ENCODE measurements at places on chromosomes 6 and 20. TPM values are rescaled to one million over a fixed set of nuclear protein-coding genes. Genes with fewer than 3 reads are reported as not detected.

GRCh38 chr6:39021779-39022178 is 26.8 kb upstream of the GLP1R start:
- DNase-seq: no peak

- DNase-seq: no peak
These were observed 8.8 kb upstream of the RSPH3 start for GRCh38 chr6:159008656-159009288.

GRCh38 chr20:49353348-49353747 is 75.5 kb upstream of the ZNFX1 start:
- no peak for DNase-seq

GRCh38 chr20:3739054-3739925 is 6.8 kb downstream of the HSPA12B start:
- no peak for DNase-seq

DNA sequence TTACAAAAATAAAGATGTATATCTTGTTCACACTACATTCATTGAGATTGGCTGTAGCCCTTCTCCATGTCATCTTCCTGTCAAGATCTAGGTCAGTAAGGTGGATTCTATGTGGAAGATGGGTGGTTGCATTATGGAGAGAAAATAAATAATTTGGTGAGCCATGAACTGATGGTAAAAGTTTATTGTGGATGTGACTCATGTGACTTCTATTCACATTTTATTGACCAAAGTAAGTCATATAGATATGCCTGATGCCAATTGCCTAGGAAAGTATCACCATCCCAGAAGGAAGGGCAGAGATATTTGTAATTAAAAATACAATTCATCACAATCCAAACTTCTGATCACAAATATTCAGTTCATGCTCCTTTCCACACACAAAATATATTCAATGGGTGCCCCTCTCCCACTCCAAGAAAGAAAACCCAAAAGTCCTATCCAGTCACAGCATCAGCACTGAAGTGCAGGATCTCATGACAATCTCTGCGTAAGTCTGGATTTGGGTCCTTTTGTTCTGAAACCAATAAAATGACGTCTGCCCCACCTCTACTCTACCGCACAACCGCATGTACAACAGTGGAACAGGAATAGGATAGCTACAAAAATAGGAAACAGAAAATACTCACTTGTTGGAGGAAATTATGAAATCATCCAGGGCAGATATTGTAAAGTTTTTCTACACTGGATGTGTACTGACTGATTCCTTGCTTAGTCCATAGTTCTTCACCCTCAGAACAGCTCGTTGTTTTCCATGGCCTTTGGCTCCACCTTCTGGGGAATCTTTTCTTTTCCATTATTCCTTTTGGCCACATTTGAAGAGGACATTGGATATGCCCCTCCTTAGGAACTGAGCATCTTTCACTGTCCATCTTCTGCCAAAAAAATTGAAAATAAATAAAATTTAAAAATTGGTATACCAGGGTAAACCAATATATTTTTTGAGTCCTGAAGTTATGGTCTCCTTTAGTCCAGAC is 16.1 kb upstream of the SLC17A3 start:
- DNase-seq: no peak

- DNase-seq: no peak
These were observed 289.3 kb upstream of the ARID1B start for GRCh38 chr6:156487877-156488276.

- DNase-seq: no peak
These were observed 1289.3 kb upstream of the CITED2 start for GRCh38 chr6:140663772-140664171.

DNA sequence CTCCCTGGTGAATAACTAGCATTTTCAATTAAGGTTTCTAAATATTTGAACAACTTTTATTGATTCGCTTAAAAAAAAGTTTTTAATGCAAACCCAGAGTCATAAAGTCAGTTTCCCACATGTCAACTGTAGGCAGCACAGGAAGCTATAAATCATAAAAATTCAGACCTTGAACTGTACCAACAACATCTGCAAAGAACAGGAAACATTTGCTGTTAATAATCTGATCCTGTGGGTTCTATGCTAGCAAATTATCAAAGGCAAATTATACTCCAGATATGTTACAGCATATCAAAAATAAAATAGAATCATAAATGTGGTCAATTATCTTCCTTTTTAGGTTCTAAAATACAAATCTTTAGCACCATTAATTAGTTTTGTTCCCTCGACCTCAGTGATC is 16.6 kb upstream of the MAP7 start:
- no peak for DNase-seq

- DNase-seq: no peak
These were observed 68.0 kb upstream of the INSM1 start for GRCh38 chr20:20299904-20300303.

DNA sequence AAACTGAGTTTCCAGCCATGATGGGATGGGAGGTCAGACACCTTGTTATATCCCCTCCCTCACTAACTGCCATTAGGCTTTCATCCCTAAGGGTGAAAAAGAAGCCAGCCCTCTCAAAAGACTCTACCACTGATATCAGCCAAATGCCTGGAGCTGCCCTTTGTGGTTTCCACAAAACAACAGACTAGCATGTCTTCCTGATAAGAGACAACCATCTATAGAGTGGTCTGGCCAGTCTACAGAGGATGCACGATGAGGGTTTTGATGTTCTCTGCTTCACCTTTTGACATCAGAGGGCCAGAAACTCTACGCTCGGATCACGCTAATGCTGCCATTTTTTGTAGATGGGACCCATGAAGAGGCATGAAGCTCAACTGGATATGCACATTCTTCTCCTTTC is 61.7 kb upstream of the ARHGAP18 start:
- no peak for DNase-seq

DNA sequence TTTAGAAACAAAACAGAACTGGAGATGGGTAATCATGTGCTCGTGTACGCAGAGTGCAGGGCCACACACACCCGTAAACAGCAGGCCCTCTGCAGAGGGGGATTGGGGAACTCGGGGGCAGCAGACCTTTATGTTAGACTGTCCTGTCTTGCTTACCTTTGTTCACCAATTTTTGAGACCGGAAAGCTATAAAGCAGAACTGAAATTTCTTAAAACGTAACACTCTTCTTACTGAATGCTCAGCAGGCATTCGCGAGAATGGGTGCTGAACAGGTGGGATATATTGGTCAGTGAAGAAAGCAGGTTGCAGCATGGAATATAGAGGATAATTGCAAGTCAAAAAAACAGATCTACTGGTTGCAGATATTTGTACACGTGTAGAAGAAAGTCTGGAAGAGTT is 211.1 kb downstream of the BMP7 start:
- DNase-seq: no peak

- no peak for DNase-seq
These were observed 227.7 kb downstream of the SLC35F1 start for GRCh38 chr6:118134736-118135135.

DNA sequence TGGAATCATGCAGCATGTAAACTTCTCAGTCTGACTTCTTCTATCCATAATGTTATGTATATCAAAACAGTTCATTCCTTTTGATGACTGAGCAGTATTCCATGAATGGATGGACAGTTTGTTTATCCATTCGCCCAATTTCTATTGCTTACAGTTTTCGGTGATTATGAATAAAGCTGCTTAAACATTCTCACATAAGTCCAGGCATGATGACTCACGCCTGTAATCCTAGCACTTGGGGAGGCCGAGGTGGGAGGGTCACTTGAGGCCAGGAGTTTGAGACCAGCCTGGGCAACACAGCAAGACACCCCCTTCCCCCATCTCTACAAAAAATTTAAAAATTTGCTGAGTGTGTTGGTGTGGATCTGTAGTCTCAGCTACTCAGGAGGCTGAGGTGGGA is 22.9 kb upstream of the HMGA1 start:
- DNase-seq: no peak

GRCh38 chr6:149456311-149457021 is 28.3 kb downstream of the ZC3H12D start:
- no peak for DNase-seq

DNA sequence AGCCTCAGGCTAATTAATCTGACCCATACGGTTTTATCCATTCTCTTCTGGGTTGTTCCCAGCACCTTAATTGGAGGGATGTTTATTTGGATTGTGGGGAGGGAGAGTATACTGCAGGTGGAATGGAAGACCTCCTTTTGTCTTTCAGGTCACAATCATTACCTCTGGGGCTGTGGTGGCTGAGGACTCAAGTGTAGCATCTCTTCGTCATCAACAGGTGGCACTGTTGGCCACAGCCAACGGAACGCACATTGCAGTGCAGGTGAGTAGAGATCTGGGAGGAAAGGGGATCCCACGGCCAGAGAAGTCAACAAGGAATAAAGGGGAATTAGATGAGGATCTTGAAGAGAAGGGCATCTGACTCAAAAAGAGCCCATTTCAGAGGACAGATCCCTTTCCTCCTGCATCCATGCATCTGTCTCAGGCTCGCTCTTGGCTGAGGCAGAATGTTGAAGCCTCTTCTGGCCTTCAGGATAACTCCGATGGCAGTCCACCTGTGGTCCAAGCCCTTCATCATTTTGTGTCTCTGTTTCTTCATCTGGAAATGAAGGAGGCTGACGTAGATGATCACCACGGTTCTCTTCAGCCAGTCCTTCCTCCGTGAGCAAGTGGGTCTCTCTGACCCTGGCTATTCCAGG is 3.2 kb upstream of the DEF6 start:
- no peak for DNase-seq

DNA sequence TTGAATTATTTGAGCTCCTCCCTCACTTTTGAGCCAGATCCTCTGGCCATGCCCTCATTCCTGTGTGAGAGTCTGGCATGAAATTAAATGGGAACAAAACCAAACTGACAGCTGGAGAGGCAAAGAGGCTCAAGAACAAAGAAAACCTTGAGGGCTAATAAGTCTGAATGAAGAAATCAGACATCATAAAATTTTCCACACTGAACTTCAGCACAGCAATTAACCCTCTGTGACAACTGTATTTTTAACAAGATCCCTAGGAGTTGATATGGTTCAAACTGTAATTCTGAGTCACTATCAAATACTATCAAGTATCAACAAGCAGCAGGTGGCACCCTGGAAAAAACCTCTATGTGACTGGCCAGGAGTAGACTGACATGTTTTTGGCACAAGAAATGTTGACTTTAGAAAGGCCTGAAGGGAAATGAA is 109.4 kb upstream of the EMILIN3 start:
- DNase-seq: no peak

DNA sequence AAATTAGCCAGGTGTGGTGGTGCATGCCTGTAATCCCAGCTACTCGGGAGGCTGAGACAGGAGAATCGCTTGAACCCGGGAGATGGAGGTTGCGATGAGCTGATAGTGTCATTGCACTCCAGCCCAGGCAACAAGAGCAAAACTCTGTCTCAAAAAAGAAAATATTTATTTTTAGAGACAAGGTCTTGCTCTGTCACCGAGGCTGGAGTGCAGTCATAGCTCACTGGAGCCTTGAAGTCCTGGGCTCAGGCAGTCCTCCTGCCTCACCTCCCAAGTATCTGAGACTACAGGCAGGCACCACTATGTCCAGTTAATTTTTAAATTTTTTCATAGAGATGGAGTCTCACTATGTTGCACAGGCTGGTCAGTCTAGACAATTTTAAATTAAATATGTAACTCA is 16.2 kb upstream of the CEBPB start:
- DNase-seq: no peak

DNA sequence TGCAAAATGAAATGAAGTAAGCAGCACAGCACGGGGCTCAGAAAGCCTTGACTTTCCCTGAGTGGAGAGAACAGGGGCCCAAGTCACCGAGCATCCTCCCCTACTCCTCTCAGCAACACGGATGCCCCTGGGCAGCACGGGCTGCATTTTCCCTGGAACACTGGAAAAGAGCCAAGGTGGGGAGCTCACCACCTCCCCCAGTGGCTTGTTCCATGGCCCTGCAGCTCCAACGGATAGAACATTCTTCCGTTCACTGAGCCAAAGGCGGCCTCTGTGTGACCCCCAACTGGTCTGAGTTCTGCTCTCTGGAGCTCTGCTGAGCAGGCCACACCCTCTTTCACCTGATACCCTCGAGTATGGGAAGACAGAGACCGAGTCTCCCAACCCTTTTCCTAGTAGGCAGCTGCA is 20.8 kb upstream of the EMILIN3 start:
- DNase-seq: no peak

GRCh38 chr20:17460119-17460518 is 71.1 kb downstream of the BFSP1 start:
- DNase-seq: no peak

- DNase-seq: no peak
These were observed 134.3 kb downstream of the IBTK start for GRCh38 chr6:82113231-82113630.

DNA sequence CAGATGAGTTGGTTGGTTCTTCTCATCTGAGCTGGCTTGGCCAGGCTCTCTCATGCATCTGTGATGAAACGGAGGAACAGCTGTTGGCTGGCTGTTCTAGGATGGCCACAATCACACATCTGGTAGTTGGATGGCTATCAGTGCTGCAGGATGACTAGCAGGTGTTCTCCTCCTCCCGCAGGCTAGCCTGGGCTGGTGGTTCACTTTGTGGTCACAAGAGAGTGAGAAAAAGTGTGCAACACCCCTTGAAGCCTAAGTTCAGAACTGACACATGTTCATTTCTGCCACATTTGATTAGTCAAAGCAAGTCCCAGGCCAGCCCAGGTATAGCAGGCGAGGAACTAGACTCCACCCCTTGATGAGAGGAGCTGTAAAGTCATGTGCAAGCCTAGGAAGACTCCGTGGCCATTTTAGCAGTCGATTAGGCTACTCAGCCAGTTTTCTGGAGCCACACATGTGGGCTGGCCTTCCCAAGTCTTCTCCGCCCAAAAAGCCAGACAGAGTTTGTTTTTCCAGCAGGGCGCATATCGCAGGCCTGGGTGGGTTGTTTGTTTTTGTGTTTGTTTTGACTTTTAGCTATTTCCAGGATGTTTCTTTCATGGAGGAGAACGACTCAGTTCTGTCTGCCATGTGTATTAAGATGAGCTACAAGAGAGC is 120.8 kb downstream of the ISM1 start:
- no peak for DNase-seq

Gene CYP21A2
- total RNA-seq: 5.2 TPM

Gene BPIFA1
- total RNA-seq: not detected

Gene FRK
- 0.78 TPM for total RNA-seq

Gene REM1
- 4.4 TPM for total RNA-seq

Gene ADTRP
- total RNA-seq: not detected

Gene ZSWIM1
- 5.1 TPM for total RNA-seq

Gene MCCD1
- not detected for total RNA-seq

Gene AKAP12
- 220 TPM for total RNA-seq

Gene TNNC2
- not detected for total RNA-seq

Gene SIGLEC1
- total RNA-seq: 11.4 TPM

Gene HLA-DQA2
- total RNA-seq: 0.98 TPM

Gene METTL24
- total RNA-seq: 2.4 TPM

Gene NOTCH4
- total RNA-seq: 26.0 TPM

Gene HAO1
- total RNA-seq: not detected

Gene FAM209B
- not detected for total RNA-seq

All from tibial nerve (tissue), 4 donors.